ENCODE measurements at places on chromosomes 1 and 21.
A peak's percentile ranks its signal among the peaks of the same experiment; 100 is the strongest.

GRCh38 chr1:41764656-41765055 is 154.1 kb downstream of the HIVEP3 start:
- no peak for DNase-seq

DNA sequence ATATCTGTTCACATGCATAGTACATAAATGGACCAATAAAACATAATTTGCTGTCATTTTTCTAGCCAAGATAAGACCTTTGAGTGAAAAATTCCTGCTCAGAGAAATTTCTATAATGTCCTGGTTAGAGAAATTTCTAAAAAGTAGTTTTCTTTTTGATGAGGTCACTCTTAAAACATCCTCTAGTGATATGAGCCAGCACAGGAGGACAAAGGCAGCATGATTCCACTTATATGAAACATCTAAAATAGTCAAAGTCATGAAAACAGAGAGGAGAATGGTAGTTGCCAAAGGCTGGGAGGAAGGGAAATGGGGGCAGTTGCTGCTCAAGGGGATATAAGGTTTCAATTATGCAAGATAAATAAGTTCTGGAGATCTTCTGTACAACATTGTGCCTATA is 239.4 kb downstream of the BACH1 start:
- no peak for DNase-seq

GRCh38 chr1:2350911-2351655 is 40.3 kb downstream of the MORN1 start:
- DNase-seq: no peak

DNA sequence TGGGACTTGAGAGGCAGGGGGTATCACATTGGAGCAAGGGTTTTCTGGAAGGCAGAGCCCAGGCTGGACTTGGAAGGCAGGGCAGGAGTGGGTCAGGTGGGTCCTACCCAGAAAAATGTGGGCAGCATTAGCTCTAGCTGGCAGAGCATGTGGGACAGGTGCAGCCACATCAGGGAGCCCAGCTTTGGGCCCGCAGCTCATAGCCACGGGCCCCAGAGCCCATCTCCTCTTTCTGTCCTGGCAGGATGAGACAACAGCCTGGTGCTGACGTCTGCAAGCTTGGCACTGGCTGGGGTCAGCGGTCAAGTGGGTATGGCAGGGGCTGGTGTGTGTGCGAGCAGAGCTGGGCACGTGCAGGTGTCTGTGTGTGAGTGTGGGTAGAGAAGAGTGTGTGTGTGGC is 154.7 kb downstream of the GRIK3 start:
- no peak for DNase-seq

DNA sequence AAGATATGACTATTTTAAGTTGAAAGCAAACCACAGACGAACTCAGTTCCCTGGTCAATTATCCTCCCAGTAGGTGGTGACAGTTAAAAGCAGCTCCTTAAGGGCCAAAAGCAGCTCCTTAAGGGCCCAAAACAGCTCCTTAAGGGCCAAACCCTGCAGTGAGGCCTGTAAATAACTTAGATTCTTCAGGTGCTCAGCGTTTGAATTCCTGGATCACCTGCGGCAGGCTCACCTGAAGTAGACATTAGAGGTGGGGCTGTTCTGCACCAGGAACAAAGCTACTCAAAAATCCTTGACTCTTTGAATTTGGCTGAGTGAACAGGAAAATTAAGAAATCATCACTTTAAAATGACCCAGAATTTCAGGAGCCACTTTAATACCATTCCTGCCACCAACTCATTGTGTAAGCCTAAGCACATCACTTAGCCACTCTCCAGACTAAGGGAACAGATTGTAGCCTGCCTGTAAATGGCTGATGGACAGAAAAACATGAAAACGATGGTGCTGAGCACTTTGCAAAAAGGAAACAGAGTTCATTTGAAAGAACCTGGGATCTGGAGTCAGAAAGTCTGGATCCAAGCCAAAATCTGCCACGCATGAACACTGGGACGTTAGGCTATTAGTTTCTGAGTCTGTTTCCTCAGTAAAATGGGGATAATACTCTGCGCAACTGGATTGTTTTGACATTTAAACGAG is 126.9 kb downstream of the LRIG2 start:
- DNase-seq: peak; percentile 69

DNA sequence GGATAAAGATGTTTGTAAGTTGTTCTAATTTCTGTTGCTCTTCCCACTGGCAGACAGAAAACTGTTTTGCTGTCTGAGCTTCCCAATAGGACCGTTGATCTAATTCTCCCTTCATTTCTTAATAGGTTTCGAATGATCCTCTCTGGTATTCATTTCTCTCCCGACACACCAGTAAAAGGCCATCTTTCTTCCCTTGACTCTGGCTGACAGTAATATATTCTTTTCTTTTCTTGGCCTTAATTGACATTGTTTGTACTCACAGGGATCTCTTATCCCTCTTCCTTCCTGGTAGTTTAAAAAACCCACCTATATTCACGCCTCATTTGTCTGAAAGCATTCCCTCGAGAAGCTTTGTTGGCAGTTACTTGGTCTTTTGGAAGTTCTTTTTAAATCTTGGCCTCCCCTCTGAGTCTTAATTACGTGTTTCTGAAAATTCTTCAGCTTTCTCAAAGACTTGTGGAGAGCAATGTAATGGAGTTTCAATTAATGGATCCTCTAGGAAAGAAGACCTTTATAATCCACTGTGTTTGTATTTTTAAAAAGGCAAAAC is 40.3 kb downstream of the MAP10 start:
- DNase-seq: no peak

DNA sequence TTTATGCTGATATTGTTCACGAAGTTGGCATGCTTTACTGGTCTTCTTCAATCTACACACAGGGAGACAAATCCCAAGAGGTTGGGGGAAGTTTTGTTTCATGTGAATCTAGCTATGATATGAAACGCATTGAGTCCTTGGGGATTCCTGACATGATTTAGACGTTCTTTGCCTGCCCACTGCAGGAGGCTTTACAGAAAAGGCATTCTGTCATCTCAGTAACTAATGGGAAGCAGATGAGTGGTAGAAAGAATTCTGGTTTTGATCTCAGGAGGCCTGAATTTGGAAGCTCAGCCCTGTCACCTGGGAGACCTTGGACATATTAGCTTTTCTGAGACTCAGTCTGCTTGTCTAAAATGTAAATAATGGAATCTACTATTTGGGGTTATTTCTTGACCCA is 383.0 kb upstream of the NFIA start:
- no peak for DNase-seq

GRCh38 chr1:223374064-223374610 is 10.2 kb upstream of the SUSD4 start:
- DNase-seq: no peak

DNA sequence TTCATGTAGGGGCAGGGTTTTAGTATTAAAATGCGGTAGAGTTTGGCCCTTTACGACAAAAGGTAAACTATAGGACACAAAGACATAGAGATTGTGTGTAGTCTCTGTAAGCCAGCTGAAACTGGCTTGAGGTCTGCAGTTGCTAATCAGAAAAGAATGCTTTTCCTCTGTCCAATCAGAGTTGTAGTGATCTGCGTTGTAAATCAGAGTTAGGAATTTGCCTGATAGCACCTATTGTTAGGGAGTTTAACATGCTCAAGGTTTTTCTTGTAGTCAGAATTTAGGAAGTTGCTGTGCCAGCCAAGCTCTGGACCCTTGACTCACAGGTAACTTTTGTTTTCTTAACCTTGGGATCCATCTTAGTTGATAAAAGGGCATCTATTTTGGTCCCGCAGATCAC is 61.2 kb upstream of the VTCN1 start:
- no peak for DNase-seq

DNA sequence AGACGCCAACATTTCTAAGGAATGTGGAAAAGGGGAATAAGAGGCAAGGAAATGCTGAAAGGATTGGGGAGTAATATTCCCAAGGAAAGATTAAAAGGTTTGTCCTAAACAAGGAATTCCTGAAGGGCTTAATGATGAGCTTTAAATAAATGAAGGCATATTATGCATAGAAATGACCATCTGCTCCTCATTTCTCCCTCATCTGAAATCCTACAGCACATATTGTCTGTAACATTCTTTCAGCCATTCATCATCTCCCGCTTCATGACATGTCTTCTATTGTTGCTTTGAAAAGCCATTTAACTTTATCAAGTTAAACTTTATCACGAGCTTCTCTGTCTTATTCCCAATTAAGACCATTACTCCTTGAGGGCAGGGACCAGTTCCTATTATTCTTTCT is 608.7 kb upstream of the PLXNA2 start:
- no peak for DNase-seq

- no peak for DNase-seq
Measured at GRCh38 chr21:20270365-20271055, 727.7 kb upstream of the NCAM2 start.

DNA sequence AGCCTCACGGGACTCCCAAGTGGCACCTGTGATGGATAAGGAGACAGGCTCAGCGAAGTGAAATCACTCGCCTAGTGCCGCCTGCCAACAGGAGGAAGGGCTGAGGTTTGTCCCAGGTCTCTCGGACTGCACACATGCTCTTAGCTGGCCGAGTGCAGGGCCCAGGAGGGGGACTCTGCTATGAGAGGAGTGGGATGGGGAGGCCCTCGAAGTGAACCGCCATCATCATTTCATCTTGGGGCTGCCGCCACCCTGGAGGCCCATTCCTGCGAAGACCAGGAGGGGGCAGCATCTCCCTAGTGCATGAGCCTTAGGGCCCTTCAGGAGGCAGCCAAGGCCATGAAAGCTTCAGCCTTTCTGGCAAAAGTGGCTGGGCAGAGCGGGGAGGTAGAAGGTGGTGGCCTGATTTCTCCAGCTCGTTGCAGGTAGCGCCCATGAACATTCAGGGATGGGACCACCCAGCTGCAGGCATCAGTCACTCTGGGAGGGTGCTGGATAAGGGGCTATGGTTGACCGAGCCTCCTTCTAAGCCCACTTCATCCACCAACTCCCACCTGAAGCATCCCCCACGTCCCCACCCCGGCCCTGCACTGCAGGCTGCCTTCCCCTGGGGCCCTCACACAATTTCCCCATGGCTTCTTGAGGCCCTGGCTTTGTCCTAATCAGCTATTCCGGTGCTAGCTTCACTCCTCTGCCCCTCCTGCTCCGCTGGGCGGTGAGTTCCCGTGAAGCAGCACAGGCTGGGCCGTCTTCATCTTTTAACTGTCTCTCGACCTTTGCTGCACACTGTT is 17.2 kb upstream of the RASSF5 start:
- peak; percentile 48 for DNase-seq

- DNase-seq: peak; percentile 40
Measured at GRCh38 chr1:165075725-165076370, 280.7 kb downstream of the LMX1A start.

- DNase-seq: no peak
Measured at GRCh38 chr1:93374334-93375106, 28.8 kb downstream of the DR1 start.

DNA sequence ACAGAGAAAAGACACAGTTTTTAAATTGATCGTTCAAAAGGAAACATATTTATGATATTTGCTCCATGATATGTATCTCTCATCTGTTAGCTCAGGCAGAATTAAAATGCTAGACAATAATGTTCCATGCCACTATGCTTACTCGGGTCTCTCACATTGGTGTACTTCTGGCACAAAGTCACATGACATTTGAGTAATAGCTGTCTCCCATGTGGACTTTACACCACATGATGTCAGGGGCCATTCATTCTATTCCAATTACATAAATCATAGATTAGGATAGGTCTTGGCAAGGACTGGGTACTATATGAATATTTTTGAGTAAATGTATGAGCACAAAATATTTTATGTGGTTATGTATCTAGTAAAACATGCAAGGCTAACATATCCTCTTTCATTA is 648.4 kb downstream of the PLA2G4A start:
- peak; percentile 3 for DNase-seq

DNA sequence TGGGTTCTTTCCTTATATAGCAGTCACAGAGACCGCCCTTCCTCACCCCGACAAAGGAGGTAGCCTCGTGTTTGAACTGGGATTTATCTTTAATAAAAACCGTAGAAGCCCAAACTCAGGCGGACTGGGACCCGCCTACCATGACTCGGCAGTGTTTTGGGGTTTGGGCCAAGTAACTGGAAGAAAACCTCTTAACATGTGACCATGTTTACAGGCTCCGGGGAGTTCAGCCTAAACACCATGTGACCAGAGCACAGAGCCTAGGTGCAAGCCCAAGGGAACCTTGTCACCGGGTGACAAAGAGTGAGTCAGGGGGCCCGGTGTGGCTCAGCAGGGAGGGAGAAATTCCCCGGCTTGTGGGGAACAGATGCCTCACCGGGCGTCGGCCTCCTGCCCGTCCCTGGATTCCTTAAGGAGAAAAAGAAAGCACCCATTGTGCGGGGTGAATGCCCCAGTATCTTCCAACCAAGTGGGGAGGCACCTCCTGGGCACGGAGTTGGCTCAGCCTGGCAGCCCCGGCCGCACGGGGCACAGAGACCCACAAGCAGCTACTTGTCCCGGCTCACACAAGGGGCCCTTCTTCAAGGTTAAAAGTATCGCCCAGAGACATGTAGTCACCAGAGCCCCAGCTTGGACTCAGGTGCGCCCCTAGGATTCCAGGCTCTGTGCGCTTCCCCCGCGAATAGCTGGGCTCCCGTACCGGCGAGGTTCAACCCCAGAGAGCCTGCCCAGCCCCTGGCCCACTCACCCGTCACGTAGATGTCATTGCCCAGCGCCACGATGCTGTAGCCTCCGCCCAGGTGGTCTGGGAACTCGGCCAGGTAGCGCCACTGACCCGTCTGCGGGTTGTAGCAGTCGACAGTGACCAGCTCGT is 1.4 kb downstream of the KLHL21 start:
- peak; percentile 83 for DNase-seq

- no peak for DNase-seq
Measured at GRCh38 chr21:30719401-30719800, 824 bp upstream of the KRTAP21-3 start.

- DNase-seq: no peak
Measured at GRCh38 chr1:177495878-177496277, 325.1 kb downstream of the BRINP2 start.

GRCh38 chr1:201422436-201423030 is 1.0 kb upstream of the TNNI1 start:
- DNase-seq: peak; percentile 70

DNA sequence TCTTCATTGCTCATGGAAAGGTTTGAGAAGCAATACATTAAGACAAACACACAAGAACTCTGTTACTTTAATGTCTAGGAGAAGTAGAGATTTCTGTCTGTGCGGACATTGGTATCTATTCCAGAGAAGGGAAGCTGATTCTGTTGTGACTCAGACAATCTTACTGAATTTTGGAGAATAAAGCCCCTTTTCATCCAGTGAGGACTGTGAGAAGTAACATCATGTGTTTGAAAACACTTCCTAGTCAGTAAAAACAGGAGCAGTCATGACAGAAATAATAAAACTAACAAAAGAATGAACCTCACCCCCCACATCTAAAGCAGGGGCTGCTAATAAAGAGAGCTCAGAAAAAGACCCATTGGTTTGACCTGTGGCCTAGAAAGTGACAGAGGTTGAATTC is 46.6 kb downstream of the NEK7 start:
- no peak for DNase-seq

- no peak for DNase-seq
Measured at GRCh38 chr1:213623064-213623581, 364.6 kb upstream of the PROX1 start.

GRCh38 chr1:245260110-245260882 is 105.5 kb downstream of the KIF26B start:
- no peak for DNase-seq

- DNase-seq: no peak
Measured at GRCh38 chr1:162554258-162554657, 7.3 kb upstream of the UAP1 start.

GRCh38 chr21:40829791-40830190 is 17.2 kb downstream of the DSCAM start:
- no peak for DNase-seq

- DNase-seq: no peak
Measured at GRCh38 chr1:8569242-8569641, 248.2 kb downstream of the RERE start.
